CD14-positive monocyte (primary cell): ENCODE measurements at places on chromosomes 12 and 14.

DNA sequence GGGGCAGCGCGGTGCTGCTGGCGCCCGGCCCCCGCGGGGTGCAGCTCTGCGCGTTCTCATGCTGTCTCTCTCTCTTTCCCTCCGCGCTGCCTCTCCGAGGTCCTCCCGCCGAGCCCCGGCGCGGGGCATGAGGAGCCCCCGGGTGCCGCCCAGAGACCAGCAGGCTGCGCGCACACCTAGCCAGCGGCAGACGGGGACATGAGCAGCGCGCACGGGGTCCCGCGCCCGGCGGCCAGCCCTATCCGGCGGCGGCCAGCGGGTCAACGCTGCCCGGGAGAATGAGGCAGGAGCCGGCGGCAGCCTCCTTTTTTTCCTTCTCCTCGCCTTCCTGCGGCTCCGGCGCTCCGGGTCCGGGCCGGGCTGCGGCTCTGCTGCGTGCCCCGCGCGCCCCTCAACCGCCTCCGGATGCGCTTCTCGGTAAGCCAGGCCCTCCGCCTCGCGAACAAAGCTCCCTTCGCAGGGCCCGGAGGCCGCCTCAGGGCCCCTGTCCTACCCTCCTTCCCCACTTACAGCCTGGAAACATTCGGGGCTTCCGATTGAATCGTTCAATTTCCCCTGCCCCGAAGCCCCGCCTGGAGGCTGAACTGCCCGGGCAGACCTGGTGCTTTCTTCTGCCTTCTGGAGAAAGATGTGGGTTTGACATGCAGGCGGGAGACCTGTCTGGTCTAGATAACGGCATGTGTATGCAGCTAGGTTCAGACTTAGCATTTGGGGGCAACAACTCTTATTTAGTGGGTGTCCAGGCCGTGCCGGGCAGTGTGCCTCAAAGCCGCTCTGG lies at the start of gene TUNAR:
TUNAR (plus strand) TSS at position 72 of the 778 bp plus-strand sequence.
- DNase-seq: no peak

DNA sequence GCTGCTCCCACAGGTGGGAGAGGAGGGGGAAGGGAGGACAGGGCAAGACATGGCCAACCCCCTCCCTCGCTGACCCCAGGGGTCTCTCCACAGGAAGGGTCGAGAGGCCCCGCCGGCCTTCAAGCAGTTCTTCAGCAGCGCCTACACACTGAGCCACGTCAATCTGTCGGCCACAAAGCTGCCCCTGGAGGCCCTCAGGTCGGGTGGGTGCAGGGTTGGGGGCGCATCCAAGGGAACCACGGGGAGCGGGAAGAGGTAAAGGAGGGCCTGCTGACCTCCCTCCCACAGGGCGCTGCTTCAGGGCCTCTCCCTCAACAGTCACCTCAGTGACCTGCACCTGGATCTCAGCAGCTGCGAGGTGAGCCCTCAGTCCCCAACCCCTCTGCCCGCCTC lies 6.1 kb downstream of the CARMIL3 start:
- DNase-seq: no peak

- DNase-seq: no peak
Observed at GRCh38 chr12:52257074-52257551, 17.3 kb upstream of the KRT86 start.

DNA sequence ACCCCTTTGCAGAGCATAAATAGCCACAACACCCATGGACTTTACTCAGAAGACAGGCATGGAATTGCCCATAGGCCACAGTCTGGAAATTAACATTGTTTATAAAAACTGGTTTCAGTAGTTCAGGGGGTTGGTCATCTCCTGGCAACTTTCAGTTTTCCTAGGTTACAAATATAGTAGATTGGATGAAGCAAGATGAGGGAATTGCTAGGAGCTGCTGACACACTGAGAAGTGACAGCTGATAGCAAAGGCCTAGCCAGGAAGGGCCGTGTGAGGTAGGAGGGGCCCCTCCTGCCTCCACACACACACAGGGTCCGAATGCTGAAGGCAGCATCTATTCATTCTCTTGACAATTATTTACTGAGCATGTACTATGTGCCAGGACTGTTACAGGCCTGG lies 8.3 kb downstream of the GALNT16 start:
- no peak for DNase-seq

GRCh38 chr12:4331221-4331620 lies 10.2 kb downstream of the TIGAR start:
- DNase-seq: no peak

DNA sequence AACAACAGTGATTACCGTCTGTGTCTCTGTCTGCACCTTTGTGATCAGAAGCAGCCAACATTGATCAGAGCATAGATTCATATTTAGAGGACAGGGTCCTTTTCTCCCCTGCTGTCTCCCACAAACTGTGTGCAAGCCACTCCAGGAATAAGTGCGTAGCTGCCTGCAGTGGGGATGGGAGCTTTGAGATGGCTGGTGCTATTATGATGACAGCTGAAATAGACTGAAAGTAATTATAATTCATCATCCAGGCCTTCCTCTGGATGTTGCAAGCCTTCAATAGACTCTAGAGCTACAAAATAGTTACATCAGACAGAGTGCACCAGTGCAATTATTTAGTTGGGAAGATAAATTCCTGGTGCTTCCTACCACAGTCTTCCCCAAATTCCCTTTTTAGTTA lies 68.1 kb downstream of the BORCS5 start:
- no peak for DNase-seq

DNA sequence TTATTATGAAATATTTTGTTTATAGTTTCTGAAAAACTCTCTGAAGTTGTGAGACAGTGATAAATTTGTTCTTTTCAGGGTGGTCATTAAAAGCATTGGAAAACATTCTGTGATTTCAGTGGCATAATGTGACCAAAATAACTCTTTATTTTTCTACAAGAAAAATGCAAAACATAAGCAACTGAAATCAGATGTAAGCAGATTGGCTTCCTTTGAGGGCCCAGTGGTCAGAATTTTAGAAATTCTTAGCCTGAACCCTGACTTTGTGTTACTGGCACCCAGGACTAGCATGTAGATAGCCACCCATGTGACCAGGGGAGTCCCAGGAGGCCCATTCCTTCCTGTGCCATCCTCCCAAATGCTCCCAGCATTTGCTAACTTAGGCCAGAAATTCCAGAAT lies 145.6 kb upstream of the SLC38A2 start:
- no peak for DNase-seq

DNA sequence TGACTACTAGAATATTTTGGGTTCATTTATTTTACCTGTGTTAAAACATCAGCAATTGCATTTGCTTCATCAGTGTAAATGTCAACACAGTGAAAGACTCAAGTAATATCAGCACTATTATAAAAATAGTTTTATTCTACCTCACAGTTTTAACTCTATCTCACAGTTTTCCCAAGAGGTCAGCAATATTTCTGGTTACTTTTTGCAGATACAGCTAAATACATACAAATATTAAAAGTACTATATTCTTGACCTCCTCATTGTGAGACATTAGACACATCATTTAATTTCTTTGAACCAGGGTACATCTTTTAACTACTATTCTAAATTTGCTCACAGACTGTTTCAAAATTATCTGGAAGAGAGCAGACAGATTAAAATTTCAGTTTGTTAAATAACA lies 321.7 kb upstream of the OR4E1 start:
- DNase-seq: no peak

DNA sequence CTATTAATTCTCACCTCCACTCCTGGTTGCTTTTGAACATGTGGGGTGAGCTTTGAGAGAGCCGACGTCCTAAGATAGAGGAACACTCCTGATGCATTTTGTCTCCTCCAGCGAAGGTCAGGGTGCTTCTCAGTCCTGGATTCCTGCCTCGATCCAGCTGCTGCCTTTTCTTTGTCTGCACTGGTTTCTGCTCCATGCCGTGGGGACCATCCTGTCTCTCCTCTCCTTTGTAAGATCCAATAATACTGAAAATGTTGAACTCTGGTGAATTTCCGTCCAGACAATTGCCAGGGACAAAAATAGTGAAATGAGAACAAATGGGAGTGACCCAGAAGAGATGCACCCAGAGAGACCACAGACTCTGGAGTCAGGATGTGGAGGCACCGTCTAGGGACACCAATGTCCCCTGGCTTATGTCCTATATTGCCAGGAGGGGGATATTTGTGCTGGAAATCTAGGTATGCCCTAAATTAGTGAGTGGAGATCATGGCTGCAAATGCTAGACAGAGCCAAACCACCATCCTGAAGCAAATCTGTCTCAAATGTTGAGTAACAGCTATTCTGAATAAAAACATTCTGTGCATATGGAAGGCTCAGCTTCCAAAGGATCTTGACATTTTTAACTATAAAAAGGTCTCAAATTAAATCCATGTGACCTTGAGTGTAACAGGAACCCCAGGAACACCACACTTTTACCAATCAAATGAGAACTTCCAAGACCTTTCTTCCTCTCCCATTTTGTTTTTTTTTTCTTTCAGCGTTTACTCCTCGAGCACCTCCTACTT lies 170.9 kb downstream of the PPM1H start:
- no peak for DNase-seq

- DNase-seq: no peak
Observed at GRCh38 chr12:89622115-89622514, 86.5 kb downstream of the ATP2B1 start.

DNA sequence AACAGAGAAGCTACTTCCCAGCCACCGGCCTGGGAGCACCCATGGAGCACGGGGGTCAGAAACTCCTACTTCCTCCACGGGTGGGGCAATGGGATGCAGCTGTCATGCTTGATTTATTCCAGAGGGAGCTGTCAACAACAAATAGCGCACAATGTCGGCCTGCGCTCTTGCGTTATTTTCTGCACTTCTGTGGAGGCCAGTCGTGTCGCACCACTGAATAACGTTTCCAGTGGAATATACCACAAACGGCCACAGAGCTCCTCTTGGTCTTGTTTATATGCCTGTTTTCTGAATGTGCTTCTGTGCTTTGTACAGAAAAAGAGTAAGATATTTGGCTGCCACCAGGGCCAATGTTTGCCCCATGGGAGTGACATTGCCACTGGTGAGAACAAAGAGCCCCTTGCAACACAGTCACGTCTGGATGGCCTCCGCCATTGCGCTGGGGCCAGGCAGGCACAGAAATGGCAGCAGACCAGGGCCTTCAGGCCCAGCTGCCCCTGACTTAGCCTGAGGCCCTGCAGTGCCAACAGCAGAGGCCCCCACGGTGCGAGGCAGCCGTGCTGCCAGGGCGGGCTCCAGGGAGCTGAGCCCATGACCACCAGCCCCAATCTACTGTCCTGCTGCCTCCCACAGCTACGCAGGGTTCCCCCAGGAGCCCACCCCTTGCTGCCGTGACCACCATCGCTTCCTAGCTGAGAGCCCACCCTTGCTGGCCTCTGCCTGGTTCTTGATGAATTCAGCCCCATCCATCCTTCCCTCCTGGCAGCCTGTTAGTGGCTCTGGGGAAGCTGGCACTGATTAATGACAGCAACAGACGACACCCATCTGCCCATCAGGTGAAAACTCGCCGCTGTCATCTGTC lies 28.9 kb upstream of the TMEM179 start:
- DNase-seq: no peak
